ENCODE measurements at places on chromosomes 4 and X.

GRCh38 chr4:187075514-187075913, 351.9 kb upstream of the FAT1 start:
- no peak for DNase-seq

GRCh38 chr4:42048394-42048793, 58.1 kb downstream of the SLC30A9 start:
- DNase-seq: no peak

DNA sequence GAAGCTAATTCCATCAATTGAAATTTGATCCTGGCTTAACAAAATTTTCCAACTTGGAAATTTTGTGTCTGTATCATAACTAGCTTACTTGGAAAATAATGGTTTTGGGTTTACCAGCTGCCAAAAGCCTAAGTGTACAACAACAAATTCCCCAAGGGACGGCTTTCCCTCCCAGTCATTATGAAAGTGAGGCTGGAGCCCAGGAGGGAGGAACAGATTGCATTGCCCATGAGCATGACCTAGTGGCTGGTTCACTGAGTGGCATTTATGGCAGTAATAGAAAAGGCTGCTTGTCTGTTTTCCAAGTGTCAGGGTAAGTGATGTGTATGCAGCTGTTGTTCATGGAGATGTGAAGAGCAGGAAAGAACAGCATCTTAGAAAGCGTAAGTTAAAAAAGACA, 70.8 kb upstream of the HHIP start:
- DNase-seq: no peak

GRCh38 chrX:42119076-42119475, 195.7 kb upstream of the CASK start:
- no peak for DNase-seq

DNA sequence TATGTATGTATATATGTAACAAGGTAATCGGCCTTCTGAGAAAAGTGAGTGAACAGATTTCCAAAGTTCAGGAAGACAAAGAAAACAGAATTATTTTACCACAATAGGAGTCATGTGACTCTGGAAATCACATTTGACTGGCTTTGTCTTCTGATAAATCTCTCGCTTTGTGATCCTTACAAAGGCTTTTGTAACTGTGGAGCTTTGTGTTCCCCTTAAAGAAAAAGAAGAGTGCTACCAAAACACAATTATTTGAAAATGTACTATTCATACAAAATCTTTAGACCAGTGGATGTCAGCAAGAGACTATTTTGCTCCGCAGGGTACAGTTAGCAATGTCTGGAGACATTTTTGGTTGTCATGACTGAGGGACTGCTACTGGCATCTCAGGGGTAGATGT, 238.8 kb downstream of the LDB2 start:
- no peak for DNase-seq

- DNase-seq: no peak
These were observed 55.9 kb downstream of the STARD8 start for GRCh38 chrX:68703369-68703768.

DNA sequence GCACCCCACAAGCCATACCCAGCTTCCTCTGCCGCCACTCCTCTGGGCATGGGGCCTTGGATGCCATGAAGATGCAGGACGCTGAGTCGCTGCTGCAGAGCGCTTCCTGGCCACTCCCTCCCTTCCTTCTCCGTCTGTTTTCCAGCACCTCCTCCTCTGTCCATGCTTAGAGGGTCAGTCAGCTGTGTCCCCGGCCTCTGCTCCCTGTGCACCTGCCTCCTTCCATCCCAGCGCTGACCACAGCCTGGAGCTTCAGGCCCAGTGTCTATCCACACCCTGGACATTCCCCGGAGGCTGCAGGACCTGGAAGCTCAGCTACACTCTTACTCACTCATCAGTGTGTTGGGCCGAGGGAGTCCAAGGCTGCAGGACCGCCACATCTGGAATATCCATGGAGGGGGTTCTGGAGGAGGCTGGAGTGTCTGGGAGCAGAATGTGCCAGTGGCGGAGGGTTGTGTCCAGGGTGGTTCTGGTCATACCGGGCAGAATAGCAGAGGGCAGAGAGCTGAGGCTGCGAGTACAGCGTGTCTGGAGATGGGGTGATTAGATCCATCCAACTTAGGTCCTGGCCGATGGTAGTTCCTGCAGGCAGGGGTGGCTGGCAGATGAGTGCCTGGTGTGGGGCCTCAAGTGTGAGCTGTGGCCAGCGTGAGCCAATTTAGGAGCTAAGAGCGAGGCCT, 58.6 kb upstream of the ADRA2C start:
- DNase-seq: no peak

DNA sequence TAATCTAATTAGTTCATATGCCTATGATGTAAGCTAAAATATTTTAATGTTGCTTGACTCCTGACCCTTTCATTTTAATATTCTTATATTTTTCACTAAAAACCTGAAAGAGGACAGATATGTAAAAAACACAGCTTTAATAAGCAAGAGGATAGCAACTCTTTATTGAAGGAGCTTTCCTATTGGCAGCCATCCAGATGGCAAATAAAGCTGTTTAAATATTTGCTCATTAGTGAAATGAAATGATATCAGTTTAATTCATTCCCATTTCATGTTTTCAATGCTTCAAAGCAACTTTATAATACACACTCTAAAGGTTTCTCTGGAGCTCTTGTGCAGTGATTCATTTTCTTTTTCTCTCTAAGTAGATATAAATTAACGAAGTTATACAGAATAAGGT, 473.4 kb downstream of the PCDH7 start:
- no peak for DNase-seq

GRCh38 chr4:38787693-38788092, 4.9 kb upstream of the TLR10 start:
- DNase-seq: no peak

- no peak for DNase-seq
These were observed 902 bp upstream of the LARP1B start for GRCh38 chr4:128060121-128060698.

DNA sequence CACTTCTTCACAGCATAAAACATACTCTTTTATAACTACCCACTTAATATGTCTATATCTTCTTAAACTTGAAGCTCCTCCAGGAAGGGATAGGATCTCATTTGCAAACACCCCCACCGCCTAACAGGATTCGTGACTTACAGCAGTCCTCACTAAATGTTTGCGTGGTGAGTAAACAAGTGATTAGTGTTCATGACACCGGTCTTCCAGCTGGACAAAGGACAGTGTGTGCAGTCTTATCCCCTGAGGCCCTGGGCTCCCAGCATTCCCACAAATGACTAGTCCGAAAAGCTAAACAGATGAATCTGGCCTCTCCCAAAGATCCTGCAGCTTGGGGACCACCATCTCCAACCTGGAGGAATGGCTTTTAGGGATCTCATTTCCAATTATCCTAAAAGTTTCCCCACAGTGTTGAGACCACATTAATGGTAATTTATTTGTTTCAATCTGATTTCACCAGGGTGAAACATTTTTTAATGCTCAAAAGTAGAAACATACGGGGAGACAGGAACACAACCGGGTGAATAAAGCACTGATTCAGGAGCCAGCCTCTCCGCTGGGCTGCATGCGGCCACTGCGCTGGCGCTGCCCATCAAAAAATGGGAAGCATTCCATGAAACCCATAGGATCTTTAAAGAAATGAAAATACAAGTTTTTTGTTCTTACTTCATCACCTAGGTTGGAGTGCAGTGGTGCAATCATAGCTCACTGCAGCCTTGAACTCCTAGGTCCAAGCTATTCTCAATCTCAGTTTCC, 69.2 kb downstream of the HADH start:
- DNase-seq: no peak

GRCh38 chrX:10106806-10107205, 50.0 kb upstream of the CLCN4 start:
- DNase-seq: peak; percentile 34
